ENCODE measurements at places on chromosomes 12 and 14.

GRCh38 chr14:64604881-64605280 is 55.1 kb downstream of the PPP1R36 start:
- no peak for DNase-seq

GRCh38 chr14:69543341-69544115 is 31.1 kb downstream of the CCDC177 start:
- peak; percentile 30 for DNase-seq

DNA sequence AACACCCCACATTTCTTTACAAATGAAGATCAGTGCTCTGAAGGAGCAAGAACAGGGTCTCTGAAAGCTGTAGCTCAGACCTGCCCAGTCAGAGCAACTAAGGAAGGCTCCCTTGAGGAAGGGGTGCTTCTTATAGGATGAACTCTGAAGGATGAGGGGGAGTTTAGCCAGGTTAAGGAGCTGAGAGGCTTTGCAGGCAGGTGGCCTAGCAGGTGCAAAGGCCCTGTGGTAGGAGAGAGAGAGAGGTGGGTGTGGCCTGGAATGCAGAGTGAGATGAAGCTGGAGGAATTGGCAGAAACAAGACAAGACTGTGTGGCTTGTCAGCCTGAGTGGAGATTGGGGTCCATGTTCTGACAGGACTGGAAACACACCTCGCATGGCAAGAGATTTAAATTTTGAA is 20.5 kb upstream of the FAM222A start:
- DNase-seq = no peak

GRCh38 chr14:102283631-102284129 is 21.3 kb downstream of the MOK start:
- DNase-seq = no peak

GRCh38 chr12:31645924-31646323 is 13.6 kb upstream of the ETFBKMT start:
- no peak for DNase-seq

DNA sequence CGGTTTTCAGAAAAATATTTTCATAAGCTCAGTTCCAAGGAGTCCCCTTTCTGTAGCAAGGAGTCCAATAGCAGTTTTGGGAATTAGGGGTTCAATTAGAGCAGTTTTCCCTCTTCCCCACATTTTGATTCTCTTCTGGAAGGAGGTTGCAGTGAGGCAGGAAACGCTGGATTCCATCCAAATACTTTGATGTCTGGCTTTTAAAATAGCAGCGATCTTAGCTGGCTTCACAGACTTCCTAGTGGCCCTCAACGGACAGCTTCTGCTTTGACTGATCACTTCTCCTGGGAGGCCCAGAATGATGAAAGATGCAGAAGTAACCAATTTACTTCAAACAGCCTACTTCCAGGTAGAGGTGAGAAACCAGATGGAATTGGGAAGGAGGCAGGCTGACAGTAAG is 63.1 kb downstream of the C12orf75 start:
- no peak for DNase-seq

GRCh38 chr12:49403971-49404450 is 36.7 kb downstream of the SPATS2 start:
- no peak for DNase-seq

DNA sequence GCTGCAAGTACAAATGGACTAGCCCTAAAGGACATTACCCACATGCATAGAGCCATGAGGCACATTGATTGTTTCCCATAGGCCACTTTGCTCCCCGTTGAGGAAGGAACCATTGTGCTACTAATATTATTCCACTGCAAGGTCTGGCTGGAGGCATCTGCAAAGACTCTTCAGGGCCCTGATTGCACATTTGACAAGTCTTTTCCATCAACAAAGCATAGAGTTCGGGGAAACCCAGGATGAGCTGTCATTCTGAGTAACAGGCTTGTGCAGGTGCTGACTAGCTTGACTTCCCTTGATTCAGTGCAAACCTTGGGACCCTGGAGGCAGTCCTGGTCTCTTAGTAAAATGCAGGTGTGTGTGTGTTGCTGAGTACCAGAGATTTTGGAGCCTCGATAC is 73.8 kb downstream of the SUSD6 start:
- no peak for DNase-seq

DNA sequence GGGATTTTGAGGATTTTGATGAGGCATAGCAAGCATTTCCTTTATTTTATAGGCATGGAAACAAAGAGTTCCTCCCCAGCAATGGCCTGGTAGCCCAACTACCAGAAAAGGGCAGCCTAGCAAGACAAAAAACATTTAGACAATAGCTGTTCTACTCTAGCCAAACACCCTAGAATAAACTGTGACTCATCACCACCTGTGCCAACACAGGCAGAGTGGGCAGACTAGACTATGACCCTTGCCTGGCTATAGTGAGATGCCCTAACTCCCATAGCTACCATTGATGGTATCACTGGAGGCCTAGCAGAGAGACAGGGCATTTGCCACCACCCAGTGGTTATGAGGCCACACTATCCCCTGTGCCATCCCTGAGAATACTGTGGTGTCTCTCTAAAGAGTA is 15.5 kb upstream of the CCER1 start:
- DNase-seq = no peak

GRCh38 chr12:129776977-129777667 is 126.7 kb downstream of the TMEM132D start:
- no peak for DNase-seq

DNA sequence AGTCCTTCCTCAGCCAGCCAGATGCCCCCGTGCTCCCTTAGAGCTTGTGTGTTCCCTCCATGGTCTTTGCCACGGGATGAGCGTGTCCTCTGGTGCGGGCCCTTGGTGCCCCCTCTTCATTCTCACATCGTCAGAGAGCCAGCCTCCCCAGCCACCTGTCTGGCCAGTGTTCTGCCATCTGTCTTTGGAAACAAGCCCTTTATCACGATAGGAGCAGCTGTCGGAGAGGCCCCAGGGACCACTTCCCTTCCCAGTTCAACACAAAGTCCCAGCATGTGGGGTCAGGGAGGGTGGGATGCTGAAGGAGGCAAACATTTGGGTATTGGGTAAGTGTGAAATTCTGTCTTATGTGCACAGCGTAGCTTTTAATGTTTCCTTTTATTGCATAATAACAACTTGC is 44.5 kb downstream of the DYNC1H1 start:
- no peak for DNase-seq

DNA sequence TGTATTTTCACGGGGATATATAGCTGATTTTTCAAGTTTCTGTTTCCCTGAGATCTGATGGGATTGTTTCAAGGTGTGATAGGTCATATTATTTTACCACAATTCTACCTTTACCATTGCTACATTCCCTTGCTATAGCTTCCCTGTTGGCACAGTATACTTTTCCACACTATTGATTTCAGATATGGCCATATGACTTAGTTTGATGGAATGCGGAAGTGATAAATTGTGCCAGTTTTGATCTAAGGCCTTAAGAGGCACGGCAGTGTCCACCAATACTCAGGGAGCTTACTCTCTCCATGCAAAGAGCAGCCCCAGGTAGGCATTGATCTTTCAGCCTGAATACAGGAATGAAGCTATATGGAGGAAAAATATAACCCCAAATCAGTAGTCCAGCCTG is 315.7 kb downstream of the SLC16A7 start:
- DNase-seq = no peak

DNA sequence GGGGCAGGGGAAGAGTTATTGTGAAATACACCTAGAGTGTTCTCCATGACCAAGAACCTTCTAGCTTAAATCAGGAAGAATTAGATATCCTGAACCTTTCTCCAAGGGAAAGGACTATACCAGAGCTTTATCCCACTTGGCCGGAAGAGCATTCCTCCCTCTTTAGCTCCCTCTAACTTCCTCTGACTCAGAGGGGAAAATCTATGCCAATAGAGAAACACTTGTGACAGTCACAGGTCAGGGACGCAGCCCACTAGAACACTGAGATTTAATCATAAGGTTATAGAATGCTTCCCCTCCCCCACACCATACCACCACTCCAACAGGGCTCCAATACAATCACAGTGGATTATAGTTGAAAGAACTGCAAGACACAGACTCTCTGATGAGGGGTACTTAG is 55.4 kb upstream of the RFX4 start:
- DNase-seq = no peak

- no peak for DNase-seq
Observed at GRCh38 chr14:61240206-61240605, 40.9 kb downstream of the TMEM30B start.

DNA sequence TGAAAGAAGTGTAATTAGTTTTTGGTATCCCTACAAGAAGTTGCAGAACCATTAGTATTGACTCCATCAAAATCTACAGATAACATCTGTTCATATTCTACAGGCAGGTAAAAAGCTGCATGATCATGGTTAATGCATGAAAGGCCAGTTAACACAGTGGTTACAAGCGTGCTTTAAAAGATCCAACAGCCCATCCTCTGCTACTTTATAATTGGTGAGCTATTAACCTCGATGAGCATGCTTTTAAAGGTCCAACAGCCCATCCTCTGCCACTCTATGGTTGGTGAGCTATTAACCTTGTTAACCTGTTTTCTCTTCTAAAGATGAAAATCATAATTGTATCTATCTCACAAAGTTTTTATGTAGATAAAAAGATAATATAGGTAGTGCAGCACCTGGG is 289.3 kb downstream of the DUSP6 start:
- no peak for DNase-seq

DNA sequence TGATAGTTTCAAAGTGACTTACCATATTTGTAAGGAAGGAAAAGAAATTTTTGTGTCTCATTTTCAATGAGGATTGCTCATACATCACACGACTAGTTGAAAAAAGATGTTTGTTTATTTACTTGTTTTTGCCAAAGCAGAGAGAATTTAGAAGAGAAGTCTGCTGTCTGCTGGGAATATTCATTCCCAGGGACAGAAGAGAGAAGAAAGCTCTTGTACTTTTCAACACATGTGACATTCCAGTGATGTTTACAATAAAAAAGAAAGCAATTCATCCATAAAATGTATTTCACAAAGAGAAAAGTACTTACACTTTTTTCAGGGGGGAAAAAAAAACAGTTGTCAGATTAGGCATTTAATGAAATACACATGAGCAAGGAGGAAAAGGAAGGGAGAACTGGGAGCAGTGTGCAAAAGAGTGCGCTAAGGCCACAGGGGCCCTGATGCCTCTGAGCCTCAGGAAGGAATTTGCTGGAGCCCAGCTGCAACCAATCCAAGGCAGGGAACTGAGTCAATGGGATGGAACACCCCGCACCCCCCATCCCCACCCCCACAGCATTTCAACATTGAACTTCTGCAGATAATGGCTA is 115.0 kb downstream of the RPAP3 start:
- DNase-seq = no peak

DNA sequence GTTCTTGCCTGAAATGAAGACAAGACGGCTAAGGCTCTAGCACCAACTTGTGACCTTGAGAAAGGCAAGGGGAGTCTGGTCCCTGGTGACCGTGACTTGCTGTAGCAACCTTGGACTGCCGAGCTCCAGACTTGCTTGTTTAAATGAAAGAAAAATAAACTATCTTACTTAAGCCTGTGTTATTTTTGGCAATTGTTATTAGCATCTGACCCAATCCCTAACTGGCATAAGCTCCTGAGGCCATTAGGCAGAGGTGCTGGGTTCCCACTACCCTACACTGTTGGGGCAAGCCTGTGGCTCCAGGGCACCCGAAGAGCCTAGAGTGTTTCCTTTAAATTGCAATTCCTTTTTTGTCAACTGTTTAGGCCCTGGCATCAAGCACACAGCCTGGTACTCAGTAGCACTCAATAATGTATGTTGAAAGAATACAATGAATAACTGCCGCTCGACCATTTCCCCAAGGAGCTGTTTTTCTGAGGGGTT is 106.9 kb upstream of the HIF1A start:
- DNase-seq = no peak

- DNase-seq = no peak
Observed at GRCh38 chr14:76669770-76670169, 91.5 kb upstream of the VASH1 start.

- DNase-seq = no peak
Observed at GRCh38 chr12:40248585-40249297, 23.9 kb downstream of the LRRK2 start.

Measured in anterior cingulate cortex (tissue), 58 donors.